ENCODE measurements at places on chromosomes 3 and 15.

DNA sequence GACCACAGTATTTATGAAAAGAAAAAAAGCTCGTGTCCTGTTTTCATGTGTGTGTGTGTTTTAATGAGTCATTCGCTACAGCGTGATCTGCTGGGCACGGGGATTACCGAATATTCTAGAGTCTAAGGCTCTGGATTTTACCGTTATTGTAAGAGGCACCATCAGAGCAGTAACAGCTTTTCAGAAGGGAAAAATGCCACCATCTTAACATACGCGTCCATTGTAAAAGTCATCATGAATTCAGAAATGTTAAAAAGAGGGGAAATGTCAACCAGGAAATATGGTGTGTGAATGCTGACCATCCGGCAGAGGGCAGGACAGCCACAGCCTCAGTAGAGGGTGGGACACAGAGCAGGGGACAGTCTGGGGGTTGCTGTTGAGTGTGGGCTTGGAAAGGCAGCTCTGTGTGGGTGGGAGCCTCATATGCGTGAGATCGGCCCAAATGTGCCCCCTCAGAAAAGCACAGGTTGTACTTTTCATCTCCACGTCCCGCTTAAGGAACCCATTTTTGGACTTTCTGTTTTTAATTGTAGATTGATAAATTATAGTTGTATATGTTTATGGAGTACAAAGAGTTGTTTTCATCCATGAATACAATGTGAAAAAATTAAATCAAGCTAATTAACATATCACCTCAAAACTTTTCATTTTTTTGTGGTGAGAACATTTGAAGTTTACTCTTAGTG lies 69.6 kb downstream of the ASB7 start:
- DNase-seq = peak; percentile 34

DNA sequence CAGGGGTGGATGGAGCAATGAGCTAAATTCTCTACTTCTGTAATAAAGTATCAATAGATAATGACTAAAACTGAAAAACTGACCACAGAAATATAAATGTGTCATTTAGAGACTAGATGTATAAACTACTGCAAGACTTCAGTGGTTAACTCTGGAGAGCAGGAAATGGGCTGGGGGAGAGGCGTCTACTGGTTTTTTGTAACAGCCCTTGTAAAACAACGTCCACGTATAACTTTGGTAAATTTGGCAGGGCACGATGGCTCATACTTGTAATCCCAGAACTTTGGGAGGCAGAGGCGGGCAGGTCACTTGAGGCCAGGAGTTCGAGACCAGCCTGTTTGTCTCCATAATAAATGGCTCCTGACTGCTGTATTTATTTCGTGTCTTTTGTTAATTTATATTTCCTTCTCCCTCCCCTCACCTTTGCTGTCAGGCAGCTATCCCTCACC lies 12.5 kb downstream of the RAB27A start:
- DNase-seq = no peak

DNA sequence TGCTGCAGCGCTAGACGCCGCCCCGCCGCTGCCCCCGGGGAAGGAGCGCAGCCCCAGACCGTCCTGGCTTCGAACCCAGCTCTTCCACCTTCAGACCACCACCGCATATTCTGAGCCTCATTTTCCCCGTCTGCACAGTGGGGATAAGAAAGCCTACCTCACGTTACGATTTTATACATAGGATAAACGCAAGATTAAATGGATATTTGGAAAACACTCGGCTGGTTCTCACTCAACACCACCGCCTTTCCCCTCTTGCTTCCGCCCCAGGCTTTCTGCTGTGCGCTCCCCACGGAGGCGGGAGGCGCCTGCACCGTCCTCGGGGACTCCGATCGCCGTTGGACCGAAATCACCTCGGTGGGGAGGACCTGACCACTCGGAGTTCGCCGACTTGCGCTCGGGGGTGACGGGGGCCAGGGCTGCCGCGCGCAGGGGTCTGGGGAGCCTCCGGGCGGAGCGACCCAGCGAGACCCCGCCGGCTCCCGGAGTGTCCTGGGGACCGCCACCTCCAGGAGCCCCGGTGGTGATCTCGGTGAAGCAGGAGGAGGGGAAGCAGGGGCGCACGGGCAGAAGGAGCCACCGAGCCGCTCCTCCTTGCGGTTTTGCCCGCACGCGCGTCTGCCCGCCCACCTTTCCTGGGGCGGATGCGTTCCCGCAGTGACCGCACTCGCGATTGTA lies 4.0 kb downstream of the FBXL22 start:
- DNase-seq = no peak

- DNase-seq = no peak
Observed at GRCh38 chr3:149336925-149337324, 3.5 kb upstream of the TM4SF18 start.

GRCh38 chr15:38053776-38054175 lies 119.3 kb downstream of the TMCO5A start:
- DNase-seq = no peak

- no peak for DNase-seq
Observed at GRCh38 chr3:22292681-22293080, 541.7 kb upstream of the ZNF385D start.

DNA sequence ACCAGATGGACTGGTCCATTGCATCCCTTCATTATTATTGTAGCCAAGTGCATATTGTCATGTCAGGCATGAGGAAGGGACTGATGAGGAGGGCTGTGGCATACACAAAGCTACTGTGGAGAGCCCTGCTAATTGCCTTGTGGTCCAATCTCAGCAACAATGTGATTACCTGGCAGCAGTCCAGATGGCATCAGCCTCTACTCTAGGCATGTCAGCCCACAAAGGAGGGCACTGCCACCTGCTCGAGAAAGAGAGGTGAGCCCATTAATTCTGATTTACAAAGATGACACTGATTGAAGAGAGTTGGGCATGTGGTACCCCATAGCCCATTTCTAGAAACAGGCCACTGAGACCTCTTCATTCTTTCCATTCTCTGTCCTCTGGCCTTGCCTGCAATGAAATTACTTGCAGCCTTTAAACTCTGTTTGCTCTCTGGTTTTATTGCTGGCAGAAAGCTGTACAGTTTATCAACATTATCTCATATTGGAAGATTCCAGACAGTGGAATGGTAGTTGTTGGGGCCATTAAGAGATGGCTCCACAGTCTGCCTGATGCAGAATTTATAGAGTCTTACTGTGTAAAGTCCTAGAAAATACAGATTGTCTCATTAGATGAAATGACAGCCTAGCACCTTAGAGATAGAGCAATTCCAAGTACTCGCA lies 307.7 kb downstream of the ARPP21 start:
- DNase-seq = no peak

GRCh38 chr3:97177242-97177641 lies 362.8 kb downstream of the EPHA6 start:
- no peak for DNase-seq

GRCh38 chr15:62900071-62900802 lies 142.3 kb upstream of the TPM1 start:
- peak; percentile 91 for DNase-seq

GRCh38 chr3:65114041-65114440 lies 426.2 kb upstream of the ADAMTS9 start:
- DNase-seq = no peak

GRCh38 chr3:178562947-178563232 lies 26.7 kb downstream of the KCNMB2 start:
- no peak for DNase-seq

DNA sequence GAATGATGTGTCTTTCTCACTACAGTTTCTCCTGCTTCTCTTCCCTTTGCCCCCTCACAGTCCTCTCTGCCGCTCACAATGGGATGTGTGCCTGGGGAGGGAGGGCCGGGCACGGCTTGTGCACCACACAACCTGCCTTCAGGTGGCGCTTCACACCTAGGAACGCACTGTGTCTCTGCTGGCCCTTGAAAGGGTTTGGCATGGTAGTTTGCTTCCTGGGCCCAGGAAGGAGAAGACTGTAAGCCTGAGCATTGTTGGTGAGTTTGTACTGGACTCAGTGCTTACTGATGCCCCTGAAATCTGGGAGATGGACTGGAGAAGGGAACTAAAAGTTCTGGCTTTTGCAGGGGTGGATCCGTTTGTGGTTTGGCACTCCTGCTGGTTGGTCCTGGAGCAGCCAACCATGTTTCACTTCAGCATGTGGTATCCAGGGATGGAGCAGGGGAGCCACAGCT lies 9.2 kb downstream of the ALPK3 start:
- peak; percentile 18 for DNase-seq

DNA sequence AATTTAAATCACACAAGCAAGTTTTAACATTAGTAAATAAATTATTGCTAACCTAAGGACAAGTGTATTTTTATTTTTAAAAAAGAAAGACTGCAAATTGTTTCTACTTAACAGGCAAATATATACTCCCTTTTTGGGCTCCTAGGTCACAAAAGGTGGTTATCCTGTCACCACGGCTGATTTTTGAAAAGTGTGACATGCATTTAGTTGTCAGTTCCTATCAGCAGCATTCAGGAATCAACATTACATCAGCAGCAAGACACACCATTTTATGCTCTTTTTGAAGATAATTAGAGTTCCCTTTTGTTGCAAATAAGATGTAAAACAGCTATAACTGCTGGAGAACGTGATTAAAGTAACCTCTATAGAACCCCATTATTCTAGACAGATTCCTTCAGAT lies 357.5 kb upstream of the TMCO5A start:
- no peak for DNase-seq

DNA sequence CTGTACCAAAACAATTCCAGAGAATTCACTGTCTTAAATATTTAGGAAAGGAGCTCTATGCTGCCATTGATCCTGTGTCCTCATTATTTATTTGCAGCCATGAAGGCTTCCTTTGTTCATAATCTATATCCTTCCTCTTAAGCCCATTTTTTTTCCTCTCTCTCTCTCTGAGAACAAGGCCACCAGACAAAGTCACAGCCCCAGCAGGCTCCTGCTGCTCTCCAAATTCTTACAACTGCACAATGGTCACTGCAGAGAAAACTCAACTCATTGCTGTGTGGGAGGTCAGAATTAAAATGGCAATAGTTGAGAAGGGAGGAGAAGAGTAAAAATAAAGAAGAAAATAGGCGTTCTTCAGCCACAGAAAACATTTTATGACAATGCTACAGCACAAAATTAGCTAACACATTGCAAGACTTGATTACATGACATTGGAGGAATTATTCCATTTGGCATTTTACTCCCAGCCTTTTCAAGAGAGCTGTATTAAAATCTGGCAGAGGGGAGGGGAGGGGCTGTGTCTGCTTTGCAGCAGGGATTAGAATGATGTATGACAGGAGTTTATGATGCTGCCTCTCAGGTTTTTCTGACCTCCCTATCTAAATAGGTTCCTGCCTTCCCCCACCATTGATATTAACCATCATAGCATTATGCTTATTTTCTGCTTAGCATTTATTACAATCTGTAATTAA lies 399.7 kb upstream of the THBS1 start:
- no peak for DNase-seq

DNA sequence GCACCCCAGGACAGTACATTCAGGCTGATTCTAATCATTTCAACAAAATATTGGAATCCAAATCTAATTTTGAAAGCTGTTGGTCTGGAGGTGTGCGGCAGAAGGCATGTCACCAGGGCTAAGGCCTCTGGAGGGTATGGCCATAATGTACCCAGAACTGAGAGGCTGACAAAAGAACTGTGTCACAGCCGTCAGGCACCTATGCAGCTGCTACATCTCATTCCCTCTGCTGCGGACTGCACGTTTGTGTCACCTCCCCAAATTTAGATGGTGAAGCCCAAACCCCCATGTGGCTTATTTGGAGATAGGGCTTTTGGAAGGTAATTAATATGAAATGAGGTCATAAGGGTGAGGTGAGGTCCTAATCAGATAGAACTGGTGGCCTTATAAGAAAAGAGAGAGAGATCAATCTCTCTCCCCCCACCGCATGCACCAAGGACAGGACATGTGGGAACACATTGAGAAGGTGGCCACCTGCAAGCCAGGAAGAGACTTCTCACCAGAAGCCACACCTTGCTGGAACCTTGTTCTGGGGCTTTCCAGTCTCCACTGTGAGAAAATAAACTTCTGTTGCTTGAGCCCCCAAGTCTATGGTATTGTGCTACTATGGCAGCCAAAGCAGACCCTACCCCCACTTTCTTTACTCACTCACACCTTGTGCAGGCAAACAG lies 22.8 kb downstream of the ADPGK start:
- DNase-seq = no peak

DNA sequence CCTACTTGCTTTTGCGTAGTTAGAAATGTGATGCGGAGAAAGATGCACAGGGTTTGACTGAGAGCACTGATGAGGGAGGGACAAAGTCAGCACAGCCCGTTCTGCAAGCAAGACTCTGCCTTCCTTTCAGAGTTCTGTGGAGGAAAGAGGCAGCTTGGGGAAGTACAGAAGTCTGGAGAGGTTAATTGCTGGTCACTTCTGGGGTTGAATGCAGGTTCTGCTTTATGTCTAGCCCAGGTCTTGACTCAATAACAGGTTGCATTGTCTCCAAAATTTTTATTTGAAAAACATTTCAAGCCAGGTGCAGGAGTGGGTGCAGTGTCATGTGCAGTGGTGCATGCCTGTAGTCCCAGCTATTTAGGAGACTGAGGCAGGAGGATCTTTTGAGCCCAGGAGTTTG lies 461.7 kb downstream of the NR2F2 start:
- no peak for DNase-seq

- no peak for DNase-seq
Observed at GRCh38 chr3:56424885-56425284, 43.4 kb downstream of the ERC2 start.

- peak; percentile 22 for DNase-seq
Observed at GRCh38 chr15:89003865-89004725, 84.2 kb upstream of the ABHD2 start.

DNA sequence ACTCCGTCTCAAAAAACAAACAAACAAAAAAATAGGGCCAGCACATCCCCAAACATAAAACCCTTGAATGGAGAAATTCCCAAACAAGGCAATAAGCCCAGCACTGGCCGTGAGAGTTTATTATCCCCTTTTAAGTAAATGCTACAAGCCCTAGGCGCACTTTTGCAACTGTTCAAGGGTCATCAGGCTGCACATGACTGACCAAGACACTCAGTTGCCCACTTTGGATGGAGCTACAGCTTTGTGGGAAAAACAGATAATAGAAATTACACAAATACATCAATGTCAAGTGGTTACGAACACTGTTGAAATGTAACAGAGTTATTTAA lies 33.7 kb upstream of the ZNF445 start:
- no peak for DNase-seq

DNA sequence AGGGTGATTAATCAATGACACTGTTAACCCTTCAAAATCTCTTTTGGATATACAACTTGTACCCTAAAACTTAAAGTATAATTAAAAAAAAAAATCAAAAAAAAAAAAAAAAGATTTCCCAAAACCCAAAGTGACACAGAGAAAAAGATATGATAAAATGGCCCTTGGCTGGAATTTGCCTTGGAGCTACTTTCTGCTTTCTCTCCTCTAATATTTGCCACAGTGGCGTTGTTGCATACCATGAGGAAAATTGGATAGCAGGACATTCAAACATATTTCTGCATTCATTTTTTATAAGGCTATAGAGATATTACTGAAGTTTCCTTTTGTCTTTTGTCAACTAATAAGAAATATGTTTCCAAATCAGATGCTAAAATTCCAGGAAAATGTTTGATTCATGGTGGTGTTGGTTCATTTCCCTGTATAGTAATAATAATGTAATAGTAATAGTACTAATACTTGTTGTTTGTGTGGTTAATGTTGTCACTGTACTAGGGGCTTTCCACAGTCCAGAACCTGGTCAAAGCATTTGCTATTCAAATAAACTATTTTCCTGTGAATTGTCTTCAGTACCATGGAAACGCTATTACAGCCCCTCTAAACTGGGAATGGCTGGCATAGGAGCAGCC lies 441.3 kb upstream of the THBS1 start:
- DNase-seq = no peak

Measured in bronchial epithelial cell (primary cell).